ENCODE measurements at places on chromosomes 1 and 21.

- DNase-seq = no peak
Observed at GRCh38 chr21:45478816-45479669, 63.2 kb downstream of the SLC19A1 start.

- DNase-seq = peak; percentile 61
Observed at GRCh38 chr1:99264201-99265021, at the start of gene PLPPR4. Gene PLPPR4 (plus strand): TSS chr1:99264492. CDS start chr1:99264594, 102 bp downstream.

DNA sequence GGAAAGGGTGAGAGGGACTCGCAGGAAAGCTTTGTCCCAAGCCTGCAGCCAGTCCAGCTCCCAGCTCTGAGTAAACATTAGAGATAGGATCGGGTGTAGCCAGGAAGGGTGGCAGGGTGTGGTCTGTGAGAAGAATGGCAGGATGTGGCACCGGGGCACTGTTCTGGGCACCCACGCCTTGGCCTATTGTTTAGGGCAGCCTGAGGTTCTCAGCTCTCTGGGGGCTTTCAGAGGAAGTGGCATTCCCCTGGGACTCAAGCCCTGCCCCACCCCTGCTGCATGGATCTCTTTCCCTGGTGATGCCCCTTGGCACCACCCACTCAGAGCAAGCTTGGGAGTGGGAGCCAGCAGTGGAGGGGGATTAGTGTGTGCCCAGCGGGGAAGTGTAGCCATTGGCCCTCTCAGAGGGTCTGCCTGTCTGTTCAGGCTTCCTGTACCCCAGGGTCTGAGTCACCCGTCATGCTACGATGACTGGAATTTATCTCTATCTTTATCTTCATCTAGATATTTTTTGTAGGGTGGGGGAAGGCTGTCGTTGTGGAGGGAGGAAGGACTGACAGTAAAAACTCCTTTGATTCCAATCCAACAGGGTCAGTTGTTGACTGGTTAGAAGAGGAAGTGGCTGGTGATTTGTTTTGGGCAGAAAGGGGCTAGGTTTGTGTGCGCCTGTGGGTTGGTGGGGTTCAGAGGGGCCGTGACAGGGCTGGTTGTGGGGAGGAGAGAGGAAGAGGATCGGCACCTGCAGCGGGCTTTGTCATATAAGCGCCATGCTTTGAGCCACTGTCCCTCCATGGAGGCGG, 31.6 kb downstream of the SOX13 start:
- no peak for DNase-seq

DNA sequence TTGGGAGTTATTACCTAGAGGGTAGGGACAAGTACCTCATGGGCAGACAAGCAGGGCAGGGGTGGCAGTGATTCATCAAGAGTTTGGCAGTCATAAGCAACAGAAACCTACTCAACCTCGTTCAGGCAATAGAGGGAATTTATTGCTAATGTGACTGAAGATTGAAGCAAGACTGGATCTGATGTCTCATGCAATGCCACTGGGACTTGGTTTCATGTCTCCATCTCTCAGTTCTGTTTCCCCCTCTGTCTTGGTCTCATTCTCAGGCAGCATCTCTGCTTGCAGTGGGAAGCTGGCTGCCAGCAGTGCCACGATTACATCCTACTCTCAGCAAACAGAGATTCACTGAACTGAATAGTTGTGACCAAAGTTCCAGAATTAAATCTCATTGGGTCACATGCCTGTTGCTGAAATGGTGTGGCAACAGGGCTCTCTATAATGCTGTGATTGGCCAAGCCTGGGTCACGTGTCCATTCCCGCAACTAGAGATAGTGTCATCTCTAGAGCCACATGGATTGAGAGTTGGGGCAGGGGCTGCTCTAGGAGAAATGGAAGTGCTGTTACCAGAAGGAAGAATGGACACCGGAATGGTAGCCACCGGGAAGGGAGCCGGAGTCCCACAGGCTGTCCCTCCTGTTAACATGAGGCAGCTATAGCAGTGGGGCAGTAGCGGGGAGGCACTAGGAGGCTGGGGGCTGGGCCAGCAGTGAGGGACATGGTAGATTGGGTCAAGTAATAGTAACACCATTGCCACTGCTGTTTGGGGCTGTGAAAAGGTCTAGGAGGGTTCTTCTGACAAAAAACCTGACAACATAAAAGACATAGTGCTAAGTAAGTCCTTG, 3.9 kb upstream of the CDC42 start:
- DNase-seq = no peak

- no peak for DNase-seq
Observed at GRCh38 chr21:42289926-42290325, 25.3 kb downstream of the TFF3 start.

DNA sequence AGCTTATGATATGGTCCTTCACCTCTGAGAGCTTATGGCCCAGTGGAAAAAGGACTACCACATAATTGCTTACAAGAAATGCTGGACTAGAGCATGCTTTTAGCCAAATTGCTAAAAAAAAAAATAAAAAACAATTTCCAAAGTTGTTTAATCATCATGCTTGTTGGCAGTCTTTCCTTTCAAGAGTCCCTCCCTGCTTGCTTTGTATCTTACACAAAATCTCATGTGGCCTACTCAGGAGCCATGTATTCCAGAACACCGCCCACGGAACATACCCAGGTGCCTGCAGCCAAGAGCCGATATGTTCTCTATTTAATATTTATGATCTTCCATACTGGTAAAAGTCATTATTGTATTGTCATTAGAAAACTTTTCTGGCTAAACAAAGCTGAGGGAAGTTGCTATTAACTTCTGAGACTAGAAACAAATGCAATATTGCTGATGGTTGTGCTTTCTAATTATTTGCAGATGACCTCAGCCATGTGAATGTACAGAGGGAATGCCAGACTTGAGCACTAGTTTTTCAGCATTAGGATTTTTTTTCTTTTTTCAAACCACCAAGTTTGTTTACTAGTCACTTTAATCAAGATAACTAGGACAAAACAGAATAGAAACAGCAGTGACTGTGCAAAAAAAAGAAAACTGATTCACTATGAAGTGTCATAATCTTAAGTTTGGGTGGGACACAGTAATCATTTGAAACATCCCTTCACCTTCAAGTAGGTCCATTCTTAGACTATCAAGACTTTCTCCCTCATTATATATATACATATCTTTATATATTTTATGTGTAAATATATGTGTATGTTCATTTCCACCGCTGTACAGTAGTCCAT, 129.3 kb upstream of the GORAB start:
- DNase-seq = no peak
